Stimulated activated CD4-positive, alpha-beta T cell treated with anti-CD3 and anti-CD28 coated beads, Interleukin-15, amount 100 ng/mL, for 24 hours (primary cell): ENCODE measurements at places on chromosomes 16 and 17.
A peak's percentile ranks its signal among the peaks of the same experiment; 100 is the strongest.

GRCh38 chr16:65196420-65197075 lies 74.7 kb upstream of the CDH11 start:
- DNase-seq: no peak

GRCh38 chr17:31053071-31053470 lies 41.7 kb upstream of the NF1 start:
- no peak for DNase-seq

DNA sequence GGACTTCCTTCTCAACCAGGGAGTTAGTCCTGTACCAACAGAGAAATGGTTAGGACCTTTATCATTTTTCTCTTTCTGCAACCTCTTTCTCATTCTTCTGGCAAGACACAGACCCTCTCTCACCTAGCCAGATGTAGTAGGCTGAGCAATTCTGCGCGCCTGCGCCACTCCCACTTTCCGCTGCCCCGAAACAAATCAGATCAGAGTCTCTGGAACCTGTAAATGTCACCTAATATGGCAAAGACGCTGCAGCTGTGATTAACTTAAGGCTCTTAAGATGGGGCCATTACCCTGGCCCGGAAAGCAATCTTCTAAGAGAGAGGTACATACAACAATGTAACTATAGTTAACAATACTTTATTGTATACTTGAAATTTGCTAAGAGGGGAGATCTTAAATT lies 94.3 kb upstream of the ASIC2 start:
- no peak for DNase-seq

DNA sequence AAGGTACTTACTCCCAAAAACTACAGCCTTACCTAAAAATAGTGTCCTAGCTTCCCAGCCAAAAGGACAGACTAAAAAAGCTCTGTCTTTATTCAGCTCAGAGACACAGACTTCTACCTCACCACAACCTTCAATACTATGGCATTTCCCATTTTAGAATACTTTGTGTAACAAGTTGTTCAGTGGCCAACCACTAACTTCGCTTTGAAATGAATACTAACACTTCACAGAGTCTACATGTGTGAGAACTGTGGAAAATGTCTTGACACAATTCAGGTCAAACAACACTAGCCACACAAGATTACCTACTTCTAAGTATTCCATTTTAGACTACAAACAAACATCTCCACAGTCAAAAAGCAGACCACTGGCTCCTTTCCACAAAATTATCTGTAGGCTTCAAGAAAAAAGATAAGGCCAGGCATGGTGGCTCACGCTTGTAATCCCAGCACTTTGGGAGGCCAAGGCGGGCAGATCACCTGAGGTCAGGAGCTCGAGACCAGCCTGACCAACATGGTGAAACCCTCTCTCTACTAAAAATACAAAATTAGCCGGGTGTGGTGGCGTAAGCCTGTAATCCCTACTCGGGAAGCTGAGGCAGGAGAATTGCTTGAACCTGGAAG lies 3.2 kb downstream of the HELZ start:
- no peak for DNase-seq

DNA sequence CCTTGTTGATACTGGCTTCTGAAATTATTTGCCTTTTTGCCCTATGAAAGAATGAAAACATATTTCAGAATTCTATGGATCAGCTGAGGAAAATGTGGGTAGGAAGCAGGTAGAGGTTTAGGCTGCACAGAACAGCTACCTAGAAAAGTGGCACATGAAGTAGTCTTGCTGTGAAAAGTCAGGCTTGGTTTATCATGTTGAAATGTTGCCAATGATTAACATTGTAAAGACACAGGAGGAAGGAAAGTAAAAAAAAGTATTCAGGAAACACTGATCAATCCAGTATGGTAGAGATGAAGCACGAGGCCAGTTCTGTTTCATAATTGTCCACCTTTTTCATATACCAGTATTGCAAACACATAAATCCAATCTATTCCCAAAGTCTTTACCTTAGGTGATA lies 29.9 kb downstream of the ABCA6 start:
- DNase-seq: no peak

- DNase-seq: no peak
Measured at GRCh38 chr17:74133740-74134139, 69.7 kb upstream of the RPL38 start.

- DNase-seq: no peak
Measured at GRCh38 chr16:47983999-47984580, 171.7 kb downstream of the ABCC12 start.

- DNase-seq: peak; percentile 37
Measured at GRCh38 chr17:1830288-1830687, 483 bp downstream of the RPA1 start.

DNA sequence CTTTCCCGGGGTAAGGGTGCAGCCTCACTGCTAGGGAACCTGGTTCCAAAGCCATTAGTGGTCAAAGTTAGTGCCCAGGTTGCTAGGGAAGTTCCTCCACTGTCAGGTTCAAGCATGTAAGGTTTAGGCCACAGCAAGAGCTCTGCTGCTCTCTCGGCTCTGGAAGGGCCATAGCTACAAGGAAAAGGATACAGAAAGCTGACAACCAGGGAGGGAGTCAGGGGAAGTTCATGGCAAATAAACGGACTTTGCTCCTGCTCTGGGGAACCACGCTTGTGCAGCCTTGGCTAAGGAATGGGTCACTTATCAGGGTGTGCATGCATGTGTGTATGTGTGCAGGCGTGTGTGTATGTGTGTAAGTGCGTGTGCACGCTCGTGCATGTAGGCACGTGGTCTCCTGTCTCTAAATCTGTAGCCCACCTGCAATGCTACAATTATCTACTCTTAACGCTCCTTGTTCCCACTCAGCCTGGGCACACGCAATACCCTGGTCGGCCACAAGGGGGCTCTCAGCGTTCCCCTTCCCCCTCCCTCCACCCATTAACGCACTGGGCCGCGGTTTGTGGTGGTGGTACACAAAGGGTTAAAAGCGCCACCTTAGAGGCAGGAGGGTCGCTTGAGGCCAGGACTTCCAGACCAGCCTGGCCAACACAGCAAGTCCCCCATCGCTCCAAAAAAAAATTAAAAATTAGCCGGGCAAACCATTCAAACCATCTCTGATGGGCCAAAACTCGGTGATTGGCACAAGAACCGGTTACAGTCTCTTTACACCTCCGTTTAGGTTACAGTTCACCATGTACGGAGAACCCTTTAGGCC lies 48.4 kb upstream of the KDM8 start:
- peak; percentile 81 for DNase-seq

DNA sequence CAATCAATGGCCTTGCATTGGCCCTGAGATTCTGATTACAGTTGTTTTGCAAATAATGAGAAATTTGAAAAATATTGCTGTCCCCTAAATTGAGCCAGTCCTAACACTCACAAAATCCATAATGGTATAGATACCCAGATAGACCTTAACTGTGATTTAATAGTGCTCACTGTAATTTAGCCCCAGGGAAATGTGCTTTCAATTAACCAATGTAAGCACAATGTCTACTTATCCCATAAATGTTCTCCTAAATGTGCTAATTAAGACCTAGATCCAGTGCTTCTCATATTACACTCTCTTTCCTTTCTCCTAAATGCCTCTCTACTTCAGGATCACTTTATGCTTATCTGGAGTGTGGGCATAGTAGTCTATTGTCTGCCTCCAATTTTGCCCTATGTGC lies 417.8 kb upstream of the CCL2 start:
- no peak for DNase-seq
